ENCODE measurements at places on chromosomes 12 and 14.

DNA sequence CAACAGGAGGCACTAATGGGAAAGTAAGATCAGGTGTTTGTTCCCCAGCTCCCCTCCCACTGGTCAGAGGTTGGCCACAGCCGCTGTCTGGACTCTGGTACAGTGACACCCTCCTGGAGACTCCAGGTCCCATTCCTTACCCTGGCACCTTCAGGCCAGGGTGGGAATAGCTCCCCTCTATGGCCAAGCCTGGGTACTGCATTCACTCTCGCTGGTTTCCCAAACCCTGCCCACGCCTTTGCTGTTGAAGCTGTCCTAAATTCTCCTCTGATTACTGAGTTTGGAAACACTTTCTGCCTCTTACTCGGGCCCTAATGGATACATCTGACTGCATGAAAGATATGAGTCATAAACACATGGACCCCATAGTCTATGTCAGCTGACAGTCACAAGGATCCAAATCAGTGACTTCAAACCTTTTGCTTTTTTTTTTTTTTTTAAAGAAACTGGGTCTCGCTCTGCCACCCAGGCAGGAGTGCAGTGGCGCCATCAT is 17.9 kb downstream of the HRK start:
- DNase-seq = no peak

DNA sequence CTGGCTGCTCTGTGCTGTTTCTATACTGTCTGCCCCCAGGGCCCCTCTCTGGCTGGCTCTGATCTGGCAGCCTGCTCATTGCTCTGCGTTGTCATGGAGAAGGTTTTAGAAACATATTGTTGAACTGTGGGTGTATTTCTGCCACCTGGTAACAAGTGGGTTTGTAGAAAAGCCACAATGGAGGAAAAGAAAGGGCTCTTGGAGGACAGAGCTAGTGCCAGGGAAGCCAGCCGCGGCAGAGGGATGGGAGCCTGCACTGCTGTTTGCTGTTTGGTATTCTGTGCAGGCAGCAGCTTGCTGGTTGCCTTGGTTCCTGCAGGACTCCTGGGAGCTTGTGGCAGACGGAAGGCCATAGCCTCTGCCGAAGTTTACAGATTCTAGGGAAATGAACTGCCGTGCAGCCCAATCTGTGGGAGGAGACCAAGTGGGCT is 15.1 kb downstream of the CCDC177 start:
- no peak for DNase-seq

DNA sequence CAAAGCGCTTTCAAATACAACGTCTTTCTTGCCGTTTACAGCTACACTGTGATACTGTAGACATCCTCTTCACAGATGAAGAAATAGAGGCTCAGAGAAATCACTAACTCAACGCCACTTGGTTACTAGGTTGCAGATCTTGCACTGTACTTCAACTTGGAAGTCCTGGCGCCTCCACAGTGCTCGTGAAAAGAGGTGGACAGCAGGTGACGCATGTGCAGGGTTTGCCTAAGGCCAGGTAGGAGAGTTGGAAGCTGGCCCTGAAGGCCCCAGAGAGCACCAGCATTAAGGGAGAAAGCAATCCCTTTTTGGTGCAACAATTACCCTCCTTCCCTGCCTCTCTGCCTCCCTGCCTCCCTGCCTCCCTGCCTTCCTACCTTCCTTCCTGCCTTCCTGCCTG is 22.8 kb upstream of the TSPAN9 start:
- DNase-seq = no peak

DNA sequence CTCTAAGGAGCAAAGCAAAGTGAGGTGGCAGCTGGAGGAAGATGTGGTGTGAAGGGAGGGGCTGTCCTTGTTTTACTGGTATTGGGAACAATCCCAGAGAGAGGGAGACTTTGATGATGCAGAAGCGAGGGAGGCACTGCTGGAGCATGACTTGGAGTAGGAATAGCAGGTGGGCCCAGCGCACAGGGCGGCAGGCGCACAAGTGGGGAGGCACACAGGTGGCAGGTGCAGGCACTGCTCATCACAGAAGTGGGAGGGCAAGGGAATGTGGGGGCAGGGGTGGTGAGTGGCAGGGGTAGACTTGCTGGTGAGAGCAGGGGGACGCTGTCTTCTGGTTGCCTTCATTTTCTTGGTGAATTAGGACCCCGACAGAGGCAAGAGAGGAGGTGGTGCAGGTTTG is 11.5 kb upstream of the IFI27 start:
- no peak for DNase-seq

DNA sequence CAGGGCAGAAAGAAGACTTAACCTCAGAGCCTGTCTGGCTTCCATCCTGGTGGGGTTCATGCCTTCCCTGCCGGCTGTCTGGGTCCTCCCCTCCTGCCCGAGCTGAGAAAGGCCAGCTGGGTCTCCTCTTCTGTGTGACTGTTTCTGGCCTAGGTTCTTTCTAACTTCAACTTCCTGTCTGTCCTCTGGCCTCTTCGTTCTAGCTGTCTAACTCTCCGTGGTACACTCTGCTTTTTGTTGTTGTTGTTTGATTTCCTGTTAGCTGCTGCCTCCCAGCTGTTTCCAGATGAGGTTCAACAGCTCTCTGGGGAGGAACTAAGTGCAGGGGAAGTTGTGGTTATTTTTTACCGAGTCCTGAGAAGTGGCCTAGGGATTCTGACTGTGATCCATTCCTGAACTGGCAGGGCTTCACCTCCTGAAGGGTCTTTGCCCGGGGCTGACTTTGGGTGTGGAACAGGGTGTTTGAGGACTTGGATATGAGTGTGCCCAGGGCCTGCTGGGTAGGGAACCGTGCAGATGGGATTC is 3.2 kb downstream of the MLXIP start:
- no peak for DNase-seq

DNA sequence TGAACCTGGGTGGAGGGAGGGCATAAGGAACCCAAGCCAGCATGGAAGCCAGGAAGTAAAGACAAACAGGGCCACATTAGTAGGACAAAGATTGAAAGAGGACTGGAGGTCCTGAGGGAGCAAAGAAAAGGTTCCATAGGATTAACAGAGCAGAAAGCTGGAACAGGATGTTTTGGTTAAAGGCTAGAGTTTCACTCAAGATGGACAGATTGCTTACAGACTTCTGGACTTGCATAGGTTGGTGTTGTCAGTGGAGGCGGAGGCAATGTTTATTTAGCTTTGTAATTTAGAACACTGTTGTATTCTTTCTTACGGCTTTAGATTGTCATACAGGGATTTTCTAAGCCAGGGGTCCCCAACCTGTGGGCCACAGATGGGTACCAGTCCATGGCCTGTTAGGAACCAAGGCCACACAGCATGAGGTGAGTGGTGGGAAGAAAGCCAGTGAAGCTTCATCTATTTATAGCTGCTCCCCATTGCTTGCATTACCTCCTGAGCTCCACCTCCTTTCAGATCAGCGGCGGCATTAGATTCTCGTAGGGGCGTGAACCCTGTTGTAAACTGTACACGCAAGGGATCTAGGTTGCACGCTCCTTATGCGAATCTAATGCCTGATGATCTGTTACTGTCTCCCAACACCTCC is 31.3 kb downstream of the ZNF664 start:
- no peak for DNase-seq

GRCh38 chr14:65410640-65411039 is 1.9 kb upstream of the FUT8 start:
- no peak for DNase-seq

DNA sequence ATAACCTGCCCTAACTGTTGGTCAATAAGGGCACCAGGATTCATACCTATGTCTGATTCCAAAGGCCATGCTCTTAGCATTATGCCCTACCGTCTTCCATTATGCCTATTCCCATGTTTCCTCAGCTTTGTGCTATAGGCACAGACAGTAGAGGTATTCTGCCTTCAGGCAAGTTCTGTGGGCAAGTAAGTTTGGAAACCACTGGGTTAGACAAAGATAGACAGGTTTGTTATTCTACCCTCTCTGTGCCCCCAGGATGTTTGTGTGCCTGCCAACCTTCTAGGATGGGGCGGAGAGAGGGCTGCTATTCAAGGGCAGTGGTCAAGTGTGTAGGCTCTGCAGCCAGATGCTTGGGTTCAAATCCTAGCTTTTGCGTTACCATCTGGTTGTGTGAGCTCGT is 4.6 kb downstream of the RAPGEF3 start:
- DNase-seq = no peak

- no peak for DNase-seq
These were observed 16.5 kb downstream of the FAM186B start for GRCh38 chr12:49588721-49589516.

DNA sequence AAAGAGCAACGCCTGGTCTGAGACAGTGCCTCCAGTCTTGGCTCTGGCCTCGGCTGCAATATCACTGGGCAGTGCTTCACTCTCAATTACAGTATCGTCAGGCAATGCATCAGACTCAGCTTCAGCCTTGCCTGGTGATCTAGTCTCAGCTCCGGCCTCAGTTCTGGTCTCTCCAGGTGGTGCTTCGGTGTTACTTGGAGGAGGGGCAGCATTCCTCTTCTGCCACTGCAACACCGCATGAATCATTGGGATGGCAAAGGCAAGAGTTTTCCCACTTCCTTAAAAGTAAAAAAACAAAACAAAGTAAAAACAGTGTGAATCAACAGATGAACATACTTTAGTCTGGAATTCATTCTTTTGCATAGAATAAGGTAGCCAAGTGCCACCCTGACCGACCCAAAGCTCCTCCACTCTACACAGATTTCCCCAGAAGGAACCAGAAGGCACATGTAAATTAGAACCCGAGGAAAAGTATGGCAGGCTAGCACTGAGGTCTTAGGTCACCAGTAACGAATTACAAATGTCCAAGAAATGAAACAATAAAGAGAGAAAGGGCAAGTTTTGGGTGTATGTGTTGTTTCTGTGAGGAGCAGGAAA is 18.6 kb downstream of the DDX24 start:
- DNase-seq = no peak

DNA sequence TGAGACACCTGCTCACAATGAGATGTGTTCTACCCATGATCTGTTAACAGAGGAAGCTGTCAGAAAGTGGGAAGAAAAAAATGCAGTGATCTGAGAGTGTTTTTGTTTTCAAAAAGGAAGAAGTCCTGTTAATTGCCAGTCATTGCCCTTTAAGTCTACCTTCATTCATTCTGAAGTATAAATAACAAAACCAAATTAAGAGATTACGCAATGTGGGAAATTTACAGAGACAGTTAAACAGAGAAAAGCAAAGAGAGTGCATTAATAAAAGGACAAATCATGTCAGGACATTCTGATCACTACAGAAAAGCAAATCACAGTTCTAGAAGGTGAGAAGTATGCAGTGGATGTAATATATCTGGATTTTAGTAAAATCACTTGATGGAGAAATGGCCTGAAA is 154.2 kb downstream of the NRXN3 start:
- no peak for DNase-seq

DNA sequence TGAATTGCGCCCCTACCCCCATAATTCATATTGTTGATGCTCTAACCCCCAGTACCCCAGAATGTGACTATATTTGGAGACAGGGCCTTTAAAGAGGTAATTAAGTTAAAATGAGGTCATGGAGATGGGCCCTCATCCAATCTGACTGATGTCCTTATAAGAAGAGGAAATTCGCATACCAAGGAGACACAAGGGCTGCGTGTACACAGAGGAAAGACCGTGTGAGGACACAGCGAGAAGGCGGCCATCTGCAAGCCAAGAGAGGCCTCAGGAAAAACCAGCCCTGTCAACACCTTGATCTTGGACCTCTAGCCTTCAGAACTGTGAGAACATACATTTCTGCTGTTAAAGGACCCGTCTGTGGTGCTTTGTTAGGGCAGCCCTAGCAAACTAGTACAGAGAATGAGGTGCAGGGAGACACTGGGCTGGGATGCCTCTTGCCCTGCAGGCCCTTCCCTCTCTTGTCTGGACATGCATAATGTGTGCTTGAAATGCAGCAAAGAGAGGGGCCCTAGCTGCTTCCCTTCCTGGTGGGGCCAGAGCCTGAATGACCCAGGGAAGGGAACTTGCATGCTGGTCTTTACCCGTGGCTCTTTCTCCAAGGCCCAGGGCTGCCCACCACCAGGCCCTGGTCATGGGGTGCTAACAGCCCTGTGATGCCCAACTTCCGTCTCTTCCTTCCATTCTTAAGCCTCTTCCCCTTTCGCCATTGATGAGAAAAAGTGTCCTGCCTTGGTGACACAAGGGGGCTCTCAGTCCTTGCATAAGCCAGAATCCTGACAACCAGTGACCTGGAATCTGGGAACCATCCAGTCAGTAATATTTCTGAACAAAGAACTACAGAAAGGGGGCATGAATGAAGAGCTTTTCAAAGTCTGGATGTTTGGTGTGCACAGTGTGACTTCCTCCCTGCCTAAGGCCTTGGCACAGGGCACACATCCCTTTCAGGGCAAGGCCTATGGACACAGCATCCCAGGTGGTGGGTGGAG is 50.0 kb upstream of the GPATCH2L start:
- DNase-seq = no peak

DNA sequence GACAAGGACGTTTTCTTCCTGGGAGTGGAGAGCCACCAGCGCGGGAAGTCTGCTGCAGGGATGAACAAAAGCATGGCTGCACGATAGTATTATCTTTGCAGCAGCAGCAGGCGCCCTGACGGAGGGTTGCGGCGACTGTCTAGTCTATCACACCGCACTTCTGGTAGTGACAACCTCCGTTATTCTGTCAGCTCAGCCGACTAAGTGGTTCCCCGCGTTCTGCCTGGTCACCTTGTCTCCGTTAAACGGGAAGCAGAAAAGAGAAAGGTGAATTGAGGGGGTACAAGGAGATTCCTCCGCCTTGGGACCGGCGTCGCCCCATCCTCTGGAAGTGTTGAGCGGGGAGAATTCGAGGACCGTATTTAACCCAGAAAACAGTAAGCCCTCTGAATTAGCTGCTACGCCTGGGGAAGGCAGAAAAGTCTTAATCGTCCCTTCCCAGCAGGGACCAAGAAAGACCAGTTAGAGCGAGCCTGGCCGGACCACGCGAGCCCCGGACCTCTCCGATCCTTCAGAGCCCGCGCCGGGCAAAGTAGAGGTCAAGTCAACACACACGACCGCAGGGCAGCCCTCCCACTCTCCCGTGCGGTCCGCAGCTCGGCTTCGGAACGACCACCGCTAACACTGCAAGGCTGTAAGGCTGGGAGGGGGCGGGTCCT is 536 bp upstream of the DAAM1 start:
- peak; percentile 2 for DNase-seq

DNA sequence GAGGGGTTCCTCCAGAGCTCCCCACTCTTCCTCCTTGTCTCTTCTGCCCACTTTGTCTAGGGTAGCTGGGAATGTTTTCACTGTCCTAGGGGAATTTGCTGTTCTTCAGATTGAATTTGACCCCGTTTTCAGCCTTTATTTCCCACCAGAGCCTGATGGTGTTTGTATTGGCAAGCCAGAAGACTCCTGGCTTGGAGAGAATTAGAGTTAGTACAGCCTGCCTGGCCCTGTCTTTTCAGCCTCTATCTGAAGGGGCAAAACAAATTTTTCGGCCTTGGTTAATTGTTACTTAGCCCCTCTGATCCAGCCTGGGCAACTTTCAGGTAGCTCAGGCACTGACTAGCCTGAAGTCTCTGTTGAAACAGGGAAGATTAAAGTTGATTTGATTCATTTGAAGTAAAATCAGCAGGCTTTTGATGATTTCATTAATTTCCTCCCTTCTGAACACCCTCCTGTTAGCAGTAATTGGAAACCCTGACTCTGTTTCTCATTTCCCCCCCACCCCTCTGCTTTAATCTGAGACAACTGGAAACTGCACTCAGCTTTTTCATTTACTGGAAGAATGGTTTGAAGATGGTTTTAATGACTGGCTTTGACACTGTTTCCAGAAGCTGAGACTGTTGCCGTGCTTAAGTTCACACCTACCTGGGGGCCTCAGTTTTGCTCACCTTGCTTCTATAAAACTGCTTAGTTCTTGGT is 63.3 kb downstream of the SUSD6 start:
- no peak for DNase-seq

GRCh38 chr12:71011261-71011660 is 90.7 kb upstream of the PTPRR start:
- no peak for DNase-seq

GRCh38 chr12:92558806-92559205 is 144.0 kb upstream of the PLEKHG7 start:
- DNase-seq = no peak

- no peak for DNase-seq
These were observed 450.0 kb downstream of the FOXG1 start for GRCh38 chr14:29216268-29217232.
